ENCODE measurements at places on chromosomes 7 and 10.

- no peak for DNase-seq
Measured at GRCh38 chr7:158952776-158953175, 96.4 kb downstream of the DYNC2I1 start.

- DNase-seq = no peak
Measured at GRCh38 chr7:36775676-36776075, 51.4 kb upstream of the AOAH start.

GRCh38 chr10:94315024-94315451, 47.7 kb downstream of the NOC3L start:
- DNase-seq = peak; percentile 66

- no peak for DNase-seq
Measured at GRCh38 chr7:28208506-28208905, 27.9 kb upstream of the JAZF1 start.

GRCh38 chr10:507908-508444, 181.5 kb downstream of the DIP2C start:
- DNase-seq = no peak

DNA sequence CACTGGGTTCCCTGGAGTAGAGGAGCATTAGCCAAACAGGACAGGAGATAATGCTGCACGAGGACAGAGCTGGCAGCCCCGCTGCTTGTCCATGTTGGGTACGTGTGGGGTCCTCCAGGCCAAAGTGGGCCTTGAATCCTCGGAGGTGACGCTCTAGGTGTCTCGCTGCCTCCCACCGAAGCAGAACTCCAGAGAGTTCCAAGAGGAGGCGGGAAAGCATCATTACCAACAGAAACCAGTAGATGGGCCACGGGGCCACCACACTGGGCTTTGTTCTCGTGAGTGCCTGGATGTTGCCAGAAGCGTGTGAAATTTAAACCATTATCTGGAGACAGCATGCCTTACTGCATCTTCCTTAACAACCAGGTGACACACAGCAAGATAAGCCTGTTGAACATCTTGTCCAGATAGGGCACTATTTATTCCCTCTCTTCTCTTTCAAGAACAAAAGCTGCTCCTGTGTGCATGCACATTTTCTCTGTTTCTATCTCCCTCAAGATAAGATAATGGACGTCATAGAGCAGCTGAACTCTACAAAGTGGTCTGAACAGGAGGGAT, 56.8 kb downstream of the TNS3 start:
- DNase-seq = no peak

DNA sequence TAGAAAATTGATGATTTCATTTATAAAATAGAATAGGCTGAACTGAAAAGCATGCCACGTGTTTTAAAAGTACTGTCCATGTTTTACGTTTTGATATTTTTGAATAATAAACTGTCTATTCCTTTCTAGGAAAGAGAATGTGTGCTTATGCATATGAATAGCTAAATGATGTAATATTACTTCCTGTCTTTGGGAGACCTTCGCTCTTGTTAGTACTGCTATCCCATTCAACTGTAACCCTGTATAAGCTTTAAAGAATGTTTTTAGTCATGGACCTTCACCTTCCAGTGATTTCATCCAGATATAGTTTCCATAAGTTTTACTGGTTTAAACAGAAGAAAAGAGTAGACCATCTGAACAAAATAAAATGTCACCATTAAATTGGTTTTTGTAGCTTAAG, 274.4 kb upstream of the SEMA3A start:
- no peak for DNase-seq

GRCh38 chr7:13540429-13540828, 449.0 kb downstream of the ETV1 start:
- DNase-seq = no peak

- no peak for DNase-seq
Measured at GRCh38 chr7:107957436-107957835, 45.5 kb downstream of the LAMB1 start.

- no peak for DNase-seq
Measured at GRCh38 chr10:73889014-73889413, 14.7 kb upstream of the CAMK2G start.

- DNase-seq = no peak
Measured at GRCh38 chr10:24432478-24433416, 223.8 kb downstream of the KIAA1217 start.

DNA sequence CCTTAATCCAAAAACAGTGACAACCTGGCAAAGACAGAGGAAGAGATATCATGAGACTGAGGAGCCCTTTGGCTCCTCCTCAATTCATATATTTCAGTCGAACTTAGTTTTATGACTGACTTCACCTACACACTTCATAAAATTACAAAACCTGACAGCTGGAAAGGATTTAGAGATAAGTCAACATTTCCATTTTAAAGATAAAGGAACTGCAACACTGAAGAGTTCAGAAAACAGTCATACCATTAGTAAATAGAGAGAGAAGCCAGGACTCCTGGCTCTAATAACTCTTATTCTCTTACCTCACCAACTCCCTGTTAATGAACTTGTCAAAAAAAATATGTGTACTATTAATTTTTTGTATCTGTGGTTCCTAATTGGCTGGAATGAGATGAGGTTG, 141.0 kb upstream of the COL1A2 start:
- DNase-seq = no peak

DNA sequence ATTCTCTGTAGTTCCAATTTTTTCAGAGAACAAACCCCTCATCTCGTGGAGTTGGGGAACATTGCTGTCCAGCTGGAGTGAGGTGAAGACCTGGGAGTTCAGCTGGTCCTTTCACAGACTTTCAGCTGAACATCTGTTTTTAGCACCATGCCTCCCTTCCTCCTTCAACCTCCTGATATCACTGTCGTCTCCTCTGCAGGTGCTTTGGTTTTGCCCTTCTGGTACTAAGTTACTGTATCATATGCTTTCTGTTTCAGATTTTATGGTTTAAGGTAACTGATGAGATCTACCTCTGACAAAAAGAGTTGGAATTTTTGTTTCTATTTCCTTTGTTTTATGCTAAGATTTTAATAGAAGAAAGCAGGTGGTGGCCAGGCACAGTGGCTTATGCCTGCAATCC, 102.9 kb downstream of the ZNF438 start:
- no peak for DNase-seq

GRCh38 chr7:103336761-103337160, 7.8 kb downstream of the DNAJC2 start:
- no peak for DNase-seq

- no peak for DNase-seq
Measured at GRCh38 chr7:152968514-152968913, 209.0 kb downstream of the ACTR3B start.

DNA sequence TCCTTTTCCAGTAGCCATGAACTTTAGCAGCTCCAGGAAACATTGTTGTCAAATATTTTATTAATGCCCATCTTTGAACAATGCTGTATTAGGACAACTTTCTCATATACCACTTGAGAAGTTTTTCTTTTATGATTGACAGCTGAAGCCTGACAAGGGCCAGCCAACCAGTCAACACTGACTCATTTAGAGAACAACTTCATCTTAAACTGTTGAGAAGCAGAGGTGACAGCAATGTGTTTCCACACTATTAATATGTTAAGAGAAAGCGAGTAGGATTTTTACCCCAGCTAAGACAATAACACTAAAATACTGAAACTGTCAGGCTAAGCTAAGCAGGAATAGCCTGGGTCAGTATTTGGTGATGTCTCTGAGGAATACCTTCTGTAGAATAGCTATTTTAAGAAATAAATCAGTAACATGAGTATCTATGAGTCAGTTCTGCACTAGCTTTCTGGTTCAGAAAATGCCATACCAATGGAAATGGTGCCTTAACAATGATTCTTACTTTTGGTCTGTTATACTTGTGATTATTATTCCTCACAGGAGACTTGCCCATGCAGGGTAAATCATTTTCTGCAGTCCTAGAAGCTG, 168.8 kb upstream of the POT1 start:
- DNase-seq = no peak

GRCh38 chr7:1544896-1545416, 11.0 kb downstream of the TMEM184A start:
- DNase-seq = no peak

DNA sequence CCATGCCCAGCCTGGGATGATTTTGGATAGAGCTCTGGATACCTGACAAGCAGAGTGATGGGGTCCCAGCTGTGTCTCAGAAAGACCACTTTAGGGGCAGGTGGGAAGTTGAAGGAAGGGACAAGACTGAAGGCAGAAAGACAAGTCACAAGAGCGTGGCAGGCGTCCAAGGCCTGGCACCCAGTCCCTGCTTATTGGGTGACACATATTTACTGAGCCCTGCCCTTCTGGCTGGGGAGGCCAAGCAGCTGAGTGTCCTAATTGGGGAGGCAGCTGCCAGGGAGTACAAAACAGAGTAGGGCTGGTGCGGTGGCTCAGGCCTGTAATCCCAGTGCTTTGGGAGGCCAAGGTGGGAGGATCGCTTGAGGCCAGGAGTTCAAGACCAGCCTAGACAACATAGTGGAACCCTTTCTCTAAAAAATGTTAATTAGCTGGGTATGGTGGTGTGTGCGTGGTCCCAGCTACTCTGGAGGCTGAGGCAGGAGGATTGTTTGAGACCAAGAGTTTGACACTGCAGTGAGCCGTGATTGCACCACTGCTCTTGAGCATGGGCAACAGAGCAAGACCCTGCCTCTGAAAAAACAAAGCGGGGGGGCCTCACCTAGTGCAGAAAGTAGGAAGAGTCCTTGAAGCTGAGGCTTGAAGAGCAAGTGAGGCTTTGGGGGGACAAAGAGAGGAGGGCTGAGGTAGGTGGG, 53.0 kb upstream of the GTF2I start:
- DNase-seq = no peak

- no peak for DNase-seq
Measured at GRCh38 chr7:92809760-92810573, 26.4 kb downstream of the CDK6 start.

GRCh38 chr10:30207485-30208052, 141.5 kb downstream of the MTPAP start:
- DNase-seq = no peak

DNA sequence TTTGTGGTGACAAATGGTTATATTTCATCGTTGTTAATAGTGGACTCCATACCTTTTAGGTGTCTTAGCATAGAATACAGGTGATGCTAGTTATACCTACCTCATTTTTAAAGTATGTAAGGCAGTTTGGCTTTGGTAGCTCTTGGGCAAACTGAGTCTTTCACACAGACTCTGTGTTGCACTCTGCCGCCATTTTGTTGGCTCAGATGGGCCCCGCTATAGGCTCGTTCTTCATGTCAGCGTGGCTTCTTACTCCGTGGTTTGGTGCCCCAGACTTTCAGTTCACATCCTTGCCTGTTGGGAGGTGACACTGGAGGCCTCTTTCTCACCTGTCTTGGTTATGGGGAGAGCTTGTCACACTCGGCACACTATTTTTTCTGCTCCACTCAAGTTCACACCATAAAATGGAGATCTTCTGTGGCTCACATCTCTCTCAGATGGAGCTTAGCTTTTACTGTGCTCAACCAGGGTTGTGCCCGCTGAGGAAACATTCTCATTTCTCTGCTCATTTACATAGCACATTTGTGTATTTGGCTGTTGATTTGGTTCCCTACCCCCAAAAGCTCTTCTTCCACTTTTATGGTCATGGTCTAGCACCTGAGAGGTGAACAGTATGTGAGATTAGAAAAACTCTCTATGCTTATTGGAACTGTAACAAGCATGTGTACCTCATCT, 178.5 kb downstream of the ARID5B start:
- DNase-seq = no peak

- DNase-seq = no peak
Measured at GRCh38 chr10:86287110-86287793, 79.3 kb downstream of the GRID1 start.

DNA sequence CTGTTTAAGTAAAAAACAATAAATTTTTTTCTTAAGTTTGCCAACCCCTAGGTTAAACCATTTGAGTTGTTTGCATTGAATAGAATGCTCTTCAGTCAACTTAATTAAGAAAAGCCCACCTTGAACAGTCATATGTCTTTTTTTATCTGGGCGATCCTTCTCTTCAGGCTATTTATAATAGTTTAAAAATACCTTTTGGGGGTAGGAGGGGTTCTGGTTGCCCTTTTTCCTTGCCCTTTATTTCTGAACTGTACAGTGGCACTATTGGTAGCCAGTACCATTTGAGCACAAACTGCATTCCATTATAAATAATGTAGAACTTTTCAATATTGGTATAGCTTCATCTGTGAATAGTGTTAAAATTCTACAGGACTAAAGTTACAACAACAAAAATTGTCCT, 13.1 kb downstream of the CALU start:
- no peak for DNase-seq

DNA sequence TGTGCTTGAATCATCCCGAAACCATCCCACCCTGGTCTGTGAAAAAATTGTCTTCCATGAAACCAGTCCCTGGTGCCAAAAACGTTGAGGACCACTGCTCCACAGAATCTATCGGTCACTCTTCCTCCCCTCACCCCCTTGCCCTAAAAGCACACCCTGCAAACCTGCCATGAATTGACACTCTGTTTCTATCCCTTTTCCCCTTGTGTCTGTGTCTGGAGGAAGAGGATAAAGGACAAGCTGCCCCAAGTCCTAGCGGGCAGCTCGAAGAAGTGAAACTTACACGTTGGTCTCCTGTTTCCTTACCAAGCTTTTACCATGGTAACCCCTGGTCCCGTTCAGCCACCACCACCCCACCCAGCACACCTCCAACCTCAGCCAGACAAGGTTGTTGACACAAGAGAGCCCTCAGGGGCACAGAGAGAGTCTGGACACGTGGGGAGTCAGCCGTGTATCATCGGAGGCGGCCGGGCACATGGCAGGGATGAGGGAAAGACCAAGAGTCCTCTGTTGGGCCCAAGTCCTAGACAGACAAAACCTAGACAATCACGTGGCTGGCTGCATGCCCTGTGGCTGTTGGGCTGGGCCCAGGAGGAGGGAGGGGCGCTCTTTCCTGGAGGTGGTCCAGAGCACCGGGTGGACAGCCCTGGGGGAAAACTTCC, 784 bp upstream of the SERPINE1 start:
- DNase-seq = no peak

GRCh38 chr10:53839440-53840039, 961.5 kb downstream of the PCDH15 start:
- DNase-seq = no peak

GRCh38 chr7:144650439-144650838, 185.4 kb downstream of the TPK1 start:
- DNase-seq = no peak

DNA sequence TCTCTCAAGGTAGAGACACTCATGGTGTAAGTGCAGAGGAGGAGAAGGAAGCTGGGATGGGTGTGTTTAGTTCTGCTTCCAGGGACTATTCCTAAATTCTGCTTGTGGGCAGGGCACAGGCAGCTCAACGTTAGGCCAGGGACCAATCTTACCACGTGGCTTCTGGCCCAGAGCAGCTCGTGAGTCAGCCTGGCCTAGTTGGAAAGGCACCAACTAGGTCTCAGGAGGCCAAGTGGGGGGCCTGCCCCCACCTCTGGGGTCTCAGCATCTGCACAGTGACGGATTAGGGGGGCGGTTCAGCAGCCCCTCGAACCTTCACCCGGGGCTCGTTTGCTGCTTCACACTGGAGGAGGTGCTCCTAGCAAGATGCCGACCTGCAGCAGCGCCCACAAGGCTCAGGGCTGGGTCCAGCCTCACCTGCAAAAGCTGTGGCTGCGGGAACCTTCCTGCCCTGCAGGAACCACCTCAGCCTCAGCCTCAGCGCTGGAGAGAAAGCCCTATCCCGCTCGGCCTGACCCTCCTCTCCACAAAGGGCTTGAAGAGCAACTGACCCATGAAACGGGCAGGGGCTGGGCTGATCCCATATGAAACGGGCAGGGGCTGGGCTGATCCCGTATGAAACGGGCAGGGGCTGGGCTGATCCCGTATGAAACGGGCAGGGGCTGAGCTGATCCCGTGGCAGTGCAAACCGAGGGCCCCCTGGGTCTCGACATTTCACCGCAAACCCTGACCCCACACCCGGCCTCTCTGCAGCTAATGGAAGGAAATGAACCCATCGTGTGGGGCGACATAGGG, 447.4 kb downstream of the DNAJB6 start:
- no peak for DNase-seq

- DNase-seq = no peak
Measured at GRCh38 chr7:134789967-134790685, 10.7 kb downstream of the CALD1 start.

All from smooth muscle cell of the brain vasculature (primary cell).